A549 (cell line): ENCODE measurements at places on chromosomes 3 and 15. TPM values are rescaled to one million over a fixed set of nuclear protein-coding genes. Genes with fewer than 3 reads are reported as not detected.

DNA sequence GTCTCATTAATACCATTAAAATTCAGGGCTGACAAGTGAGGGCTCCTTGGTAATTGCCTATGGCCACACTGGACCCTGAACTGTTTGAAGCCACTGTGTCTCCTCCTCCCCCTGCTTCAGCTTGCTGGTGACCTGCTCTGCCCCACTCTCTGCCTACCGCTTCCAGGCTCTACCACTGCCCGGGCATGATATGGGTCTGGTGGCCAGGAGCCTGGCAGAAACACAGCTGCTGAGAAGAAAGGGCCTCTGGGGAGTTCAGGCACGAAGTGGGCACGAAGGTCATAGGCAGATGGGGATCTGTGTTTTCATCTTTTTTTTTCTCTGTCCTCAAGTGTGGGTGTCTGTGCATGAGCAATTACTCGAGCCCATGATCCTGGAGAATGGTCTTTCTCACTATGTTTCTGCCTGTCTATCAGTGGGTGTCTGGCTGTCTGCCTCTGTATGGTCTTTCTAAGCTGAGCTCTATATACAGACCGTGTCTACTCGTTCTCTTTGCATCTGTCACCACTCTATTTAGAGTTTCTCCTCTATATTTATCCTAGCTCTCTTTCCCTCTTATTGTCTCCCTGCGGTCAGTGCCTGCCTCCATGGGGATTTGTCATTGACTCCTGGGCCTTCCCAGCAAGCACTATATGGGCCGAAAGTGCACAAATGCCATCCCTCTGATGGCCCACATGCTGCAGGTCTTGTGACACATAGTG is 42.1 kb upstream of the EPHB1 start:
- no peak for DNase-seq

DNA sequence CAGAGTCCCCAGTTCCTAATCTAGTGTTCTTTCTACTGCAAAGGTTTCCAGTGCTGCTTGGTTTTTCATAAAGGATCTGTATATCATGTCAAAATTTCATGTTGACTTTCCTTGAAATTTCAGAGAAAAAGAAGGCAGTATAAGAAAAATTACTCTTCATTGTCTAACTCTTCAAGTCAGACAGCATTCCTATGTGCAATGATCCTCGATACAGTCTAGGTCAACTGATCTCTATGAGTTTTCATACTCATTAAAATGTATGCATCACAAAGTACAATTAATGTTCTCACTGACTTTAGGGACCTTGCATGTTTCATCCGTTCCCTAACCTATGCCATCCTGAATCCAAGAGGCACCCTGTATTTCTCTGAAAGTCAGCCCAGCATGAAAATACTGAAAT is 317.3 kb downstream of the ZBTB20 start:
- DNase-seq, result no peak

- DNase-seq, result peak; percentile 33
Measured at GRCh38 chr3:183698318-183698751, 738 bp downstream of the YEATS2 start.

GRCh38 chr3:59908280-59908679 is 858.5 kb upstream of the CFAP20DC start:
- DNase-seq, result no peak

GRCh38 chr3:78792212-78792611 is 975.6 kb downstream of the ROBO1 start:
- DNase-seq, result no peak

MAPKBP1 gene
- 6.1 to 6.2 TPM (median 6.1 TPM) in 3 replicates for polyA plus RNA-seq

SYNPR gene
- polyA plus RNA-seq, result not detected in 3 replicates

SPESP1 gene
- polyA plus RNA-seq, result not detected in 3 replicates

TM4SF4 gene
- polyA plus RNA-seq, result 28.7 to 45.2 TPM (median 32.2 TPM) in 3 replicates

GOLGA6D gene
- polyA plus RNA-seq, result 0.04 to 0.05 TPM in 2 of 3 replicates, not detected in the other
